ENCODE measurements at places on chromosomes 6 and 20.

DNA sequence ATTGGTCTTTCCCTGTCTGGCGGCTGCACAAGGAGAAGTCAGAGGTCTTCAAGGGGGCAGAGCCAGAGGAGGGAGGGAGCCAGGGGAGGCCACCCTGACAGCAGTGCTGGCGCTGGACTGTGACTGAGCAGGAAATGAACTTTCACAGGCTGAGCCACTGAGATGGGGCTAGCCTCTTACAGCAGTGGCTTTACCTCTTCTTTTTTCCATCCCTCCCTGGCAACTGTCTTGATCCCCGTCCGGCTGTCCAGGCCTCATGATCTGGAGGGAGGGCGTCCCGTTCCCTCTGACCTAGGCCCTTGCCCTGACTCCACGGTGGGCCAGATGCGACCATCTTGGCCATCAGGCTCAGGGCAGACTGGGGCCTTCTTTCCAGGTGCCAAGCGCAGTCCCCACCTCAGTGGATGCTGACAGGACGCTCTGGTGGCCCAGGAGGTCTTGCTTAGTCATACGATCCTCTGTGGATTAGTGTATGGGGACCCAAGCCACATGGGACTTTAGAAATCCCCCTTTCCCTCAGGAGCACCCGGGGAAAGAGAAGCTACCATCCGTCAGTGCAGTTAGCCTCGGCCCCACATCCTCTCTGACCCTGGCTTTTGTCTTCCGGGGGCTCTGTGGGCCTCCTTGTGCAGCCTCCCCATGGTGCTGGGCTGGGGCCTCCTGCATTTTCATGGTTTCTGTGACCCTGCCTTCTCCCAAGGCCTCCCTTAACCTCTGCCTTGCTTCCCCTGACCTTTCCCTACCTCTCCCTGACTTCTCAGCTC lies 57.4 kb upstream of the CCDC167 start:
- DNase-seq = no peak

DNA sequence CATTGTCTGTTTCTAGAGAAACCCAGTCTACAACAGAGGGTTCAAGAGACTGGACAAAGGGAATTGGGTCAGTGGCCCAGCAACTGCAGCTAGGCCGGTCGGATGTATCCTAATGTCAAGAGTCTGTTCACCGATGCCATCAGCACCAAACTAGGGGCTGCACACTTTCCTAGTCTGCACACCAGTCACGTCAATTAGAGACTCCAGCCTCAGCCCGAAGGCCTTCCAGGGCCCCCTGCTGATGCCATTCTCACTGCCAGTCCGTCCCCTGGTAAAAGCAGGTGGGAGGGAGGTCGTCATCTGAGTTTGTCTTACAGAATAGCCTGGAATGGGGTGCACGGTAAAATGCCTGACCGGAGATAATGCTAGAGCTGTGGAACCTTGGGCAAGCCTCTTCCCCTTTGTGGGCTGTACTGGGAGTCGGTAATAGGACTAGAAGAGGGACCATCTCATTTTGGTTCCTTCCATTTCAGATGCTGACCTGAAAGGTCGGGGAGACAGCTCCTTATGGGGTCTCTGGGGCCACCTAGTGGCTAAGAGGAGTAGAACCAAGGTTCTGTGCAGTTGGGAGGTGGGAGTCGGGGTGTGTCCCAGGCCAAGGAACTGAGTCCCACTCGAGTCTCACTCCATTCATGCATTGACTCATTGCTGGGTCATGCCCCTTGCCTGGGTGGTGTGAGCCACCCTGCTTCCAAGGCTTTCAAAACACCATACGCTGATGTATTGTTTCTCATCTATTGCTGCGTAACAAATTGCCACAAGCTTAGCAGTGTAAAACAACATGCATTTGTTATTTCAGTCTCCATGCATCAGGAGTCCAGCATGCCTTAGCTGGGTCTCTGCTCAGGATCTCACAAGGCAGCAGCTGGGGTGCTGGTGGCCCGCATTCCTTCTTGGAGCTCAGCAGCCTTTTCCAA lies 5.1 kb downstream of the SOX12 start:
- DNase-seq = peak; percentile 34

- DNase-seq = no peak
Observed at GRCh38 chr20:35394271-35394670, 17.5 kb downstream of the UQCC1 start.

DNA sequence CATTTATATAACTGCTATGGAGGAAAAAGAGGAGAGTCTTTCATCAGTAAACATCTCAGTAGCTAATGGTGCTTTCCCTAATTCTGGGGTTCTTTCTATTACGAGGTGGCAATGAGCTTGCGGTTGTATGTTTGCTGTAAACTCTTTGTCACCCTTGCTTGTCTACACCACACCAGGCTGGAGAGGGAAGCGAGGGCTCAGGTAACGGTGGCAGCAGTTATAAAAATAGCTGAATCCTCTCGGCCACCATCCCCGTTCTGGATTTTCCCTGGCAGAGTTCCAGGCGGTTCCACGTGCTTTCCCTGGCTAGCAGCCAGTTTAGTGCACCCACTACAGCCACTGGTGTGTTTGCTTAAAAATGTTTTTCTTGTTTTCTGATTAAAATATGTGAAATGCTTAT lies 39.0 kb downstream of the MAS1 start:
- no peak for DNase-seq

DNA sequence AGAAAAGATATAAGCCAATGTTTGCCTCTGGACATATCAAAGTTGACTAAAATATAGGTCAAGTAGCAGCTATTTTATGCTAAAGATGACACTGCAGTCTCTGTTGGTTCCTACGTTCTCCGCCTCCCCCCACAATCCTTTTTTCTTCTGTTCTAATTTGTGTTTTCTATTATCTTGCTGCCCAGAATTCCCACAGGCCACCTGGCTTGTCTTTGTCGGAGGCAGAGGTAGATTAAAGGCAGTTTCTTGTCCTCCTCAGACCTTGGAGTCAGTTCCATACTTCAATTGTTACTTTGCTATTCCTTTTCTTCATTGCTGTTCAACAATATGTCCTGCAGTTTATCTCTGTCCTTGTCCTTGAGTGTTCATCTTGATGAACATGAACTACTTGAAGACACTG lies 3.6 kb upstream of the ELOVL5 start:
- no peak for DNase-seq

GRCh38 chr6:155980768-155981079 lies 525.1 kb upstream of the NOX3 start:
- DNase-seq = no peak

- DNase-seq = no peak
Observed at GRCh38 chr6:15800841-15801617, 138.2 kb upstream of the DTNBP1 start.

DNA sequence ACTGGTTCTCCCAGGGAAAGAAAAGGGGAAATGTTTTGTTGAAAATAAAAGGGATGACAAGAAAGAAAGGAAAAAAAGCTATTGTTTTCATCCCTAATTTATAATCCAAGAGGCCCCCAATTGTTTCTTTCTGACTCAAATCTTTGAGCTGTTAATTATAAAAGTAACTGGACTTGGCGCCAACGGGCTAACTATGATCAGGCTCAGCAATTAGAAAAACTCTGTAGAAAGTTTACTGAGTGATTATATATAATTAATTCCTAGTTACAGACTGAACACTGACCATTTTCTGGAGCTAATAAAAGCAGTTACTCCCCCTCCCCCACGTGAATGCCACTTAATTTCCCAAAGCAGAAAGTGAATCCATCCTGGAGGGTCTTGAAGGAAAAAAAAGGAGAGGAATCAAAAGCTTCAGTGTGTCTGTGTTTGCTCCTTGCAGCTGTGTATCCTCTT lies 3.2 kb downstream of the ZMYND8 start:
- DNase-seq = no peak

- no peak for DNase-seq
Observed at GRCh38 chr20:35269055-35269781, 8.7 kb downstream of the MMP24OS start.

- DNase-seq = no peak
Observed at GRCh38 chr20:54131675-54132611, 41.8 kb downstream of the CYP24A1 start.

DNA sequence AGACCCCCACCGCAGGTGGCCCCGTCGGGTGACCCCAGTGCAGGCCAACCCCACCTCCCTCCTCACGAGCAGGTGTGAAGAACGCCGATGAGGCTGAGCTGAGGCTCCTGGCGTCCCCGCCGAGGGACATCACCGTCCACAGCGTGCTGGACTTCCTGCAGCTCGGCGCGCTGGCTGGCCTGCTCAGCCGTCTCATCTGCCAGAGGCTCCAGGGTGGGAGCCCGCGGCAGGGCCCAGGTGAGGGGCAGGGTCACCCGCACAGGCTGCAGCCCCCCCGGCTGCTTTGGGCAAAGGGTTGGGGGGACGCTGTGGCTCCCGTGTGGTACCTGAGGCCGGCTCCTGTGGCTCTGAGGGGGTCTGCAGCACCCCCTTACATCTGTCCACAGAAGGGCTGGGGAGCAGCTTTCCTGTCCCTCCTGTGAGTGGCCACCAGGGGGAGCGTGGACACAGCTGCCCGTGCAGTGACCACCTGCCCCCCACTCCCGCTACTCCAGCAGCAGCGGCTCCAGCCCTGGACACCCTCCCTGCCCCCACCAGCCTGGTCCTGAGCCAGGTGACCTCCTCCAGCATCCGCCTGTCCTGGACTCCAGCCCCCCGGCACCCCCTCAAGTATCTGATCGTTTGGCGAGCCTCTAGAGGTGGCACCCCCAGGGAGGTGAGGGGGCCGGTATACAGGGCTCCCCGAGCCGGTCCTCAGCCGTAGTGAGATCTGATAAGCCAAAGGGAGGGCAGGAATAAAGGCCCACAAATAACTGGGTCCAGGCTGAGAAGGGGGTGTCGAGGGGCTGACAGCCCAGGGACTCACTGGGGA lies 16.5 kb downstream of the COL20A1 start:
- DNase-seq = no peak

GRCh38 chr6:24997231-24997630 lies 61.5 kb upstream of the RIPOR2 start:
- DNase-seq = no peak

DNA sequence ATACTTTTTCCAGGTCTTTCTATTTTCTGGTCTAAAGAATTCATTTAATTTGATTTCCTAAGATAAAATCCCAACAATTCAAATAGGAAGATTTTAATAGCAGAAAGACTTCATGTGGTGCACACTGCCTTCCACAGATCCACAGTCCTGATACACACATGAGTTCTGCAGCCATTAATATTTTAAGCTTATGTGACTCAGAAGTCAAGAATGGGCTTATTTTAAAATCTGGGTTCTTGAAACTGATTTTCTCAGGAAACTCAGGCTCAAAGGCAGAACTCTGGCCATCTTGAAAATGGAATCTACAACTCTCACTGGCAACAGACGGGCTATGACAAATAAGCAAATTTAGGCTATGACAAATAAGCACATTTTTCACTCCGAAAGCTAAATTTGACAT lies 88.2 kb downstream of the COL12A1 start:
- no peak for DNase-seq

- no peak for DNase-seq
Observed at GRCh38 chr6:352896-353470, 38.6 kb upstream of the IRF4 start.

- no peak for DNase-seq
Observed at GRCh38 chr6:5677219-5678000, 329.3 kb downstream of the NRN1 start.

DNA sequence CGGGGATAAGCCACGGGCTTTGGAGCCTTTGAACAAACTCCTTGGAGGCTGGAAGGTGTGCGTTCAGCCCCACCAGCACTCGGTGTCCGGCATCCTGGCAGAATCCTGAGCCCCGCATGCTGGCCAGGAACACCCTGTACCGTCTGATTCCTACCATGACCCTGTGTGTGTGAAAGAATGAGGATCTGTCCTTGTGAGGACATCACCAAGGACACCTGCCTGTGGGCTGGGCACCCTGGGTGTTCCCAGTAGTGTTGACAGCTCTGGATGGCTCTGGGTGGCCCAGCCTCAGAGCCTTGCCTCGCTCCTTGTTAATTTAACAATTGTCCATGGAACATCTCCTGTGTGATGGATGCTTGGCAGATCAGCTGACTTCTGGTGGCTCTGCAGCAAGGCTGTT lies 234.3 kb downstream of the QKI start:
- DNase-seq = no peak

GRCh38 chr6:35706468-35706867 lies 17.8 kb upstream of the FKBP5 start:
- no peak for DNase-seq

- no peak for DNase-seq
Observed at GRCh38 chr20:43900496-43900895, 14.2 kb upstream of the TOX2 start.

- no peak for DNase-seq
Observed at GRCh38 chr6:22411376-22412105, 114.7 kb upstream of the PRL start.

DNA sequence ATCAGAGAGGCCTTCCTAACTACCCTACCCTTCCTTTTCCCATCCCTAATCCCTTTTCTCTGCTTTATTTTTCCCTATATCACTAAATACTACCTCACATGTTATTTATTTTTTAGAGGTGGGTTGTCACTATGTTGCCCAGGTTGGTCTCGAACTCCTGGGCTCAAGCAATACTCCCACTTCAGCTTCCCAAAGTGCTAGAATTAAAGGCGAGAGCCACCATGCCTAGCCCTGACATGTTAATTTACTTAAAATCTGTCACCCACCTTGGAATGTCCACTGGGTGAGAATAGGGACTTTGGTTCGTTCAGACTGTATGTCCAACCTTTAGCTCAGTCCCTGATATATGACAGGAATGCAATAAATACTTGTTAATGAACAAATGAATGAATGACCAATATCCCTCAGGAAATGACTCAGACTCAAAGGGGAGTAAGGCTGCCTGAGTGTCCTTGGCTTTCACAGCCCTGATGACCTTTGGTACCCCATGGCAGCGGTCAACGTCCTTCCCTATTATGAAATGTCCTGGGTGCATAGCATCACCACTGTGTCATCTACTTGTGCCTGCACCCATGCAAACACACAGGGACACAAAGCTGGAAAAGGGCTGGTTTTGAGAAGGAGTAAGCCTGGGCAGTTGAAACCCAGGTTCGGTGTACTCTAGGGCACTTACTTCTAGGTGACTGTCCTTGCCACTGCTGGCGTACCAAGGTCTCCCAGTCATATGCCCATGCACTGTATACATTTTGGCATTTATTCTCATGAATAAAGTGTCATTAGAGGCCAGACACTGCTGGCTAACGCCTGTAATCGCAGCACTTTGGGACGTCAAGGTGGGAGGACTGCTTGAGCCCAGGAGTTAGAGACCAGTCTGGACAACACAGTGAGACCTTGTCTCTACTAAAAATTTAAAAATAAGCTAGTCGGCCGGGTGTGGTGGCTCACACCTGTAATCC lies 26.5 kb downstream of the BCL2L1 start:
- DNase-seq = no peak

DNA sequence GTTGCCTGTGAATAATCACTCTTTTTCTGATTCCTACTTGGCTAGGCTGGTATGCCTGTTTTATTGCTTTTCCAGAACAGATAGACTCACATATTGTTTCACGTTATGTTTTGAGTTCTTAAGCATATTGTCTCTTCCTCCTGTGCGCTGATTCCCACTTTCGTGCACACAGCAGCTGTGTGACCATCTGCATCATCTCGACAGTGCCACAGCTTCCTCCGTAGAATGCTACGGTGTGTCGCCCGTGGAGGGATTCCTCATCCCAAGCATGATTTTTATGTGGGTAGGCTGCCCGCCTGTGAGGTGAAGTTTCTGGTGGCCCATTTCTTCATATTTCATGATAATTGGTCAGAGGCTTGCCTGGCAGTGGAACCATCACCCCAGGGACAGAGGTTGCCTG lies 31.8 kb downstream of the PLCB4 start:
- DNase-seq = no peak

- no peak for DNase-seq
Observed at GRCh38 chr6:137286916-137287315, 67.7 kb upstream of the IFNGR1 start.

- no peak for DNase-seq
Observed at GRCh38 chr6:154806804-154807203, 73.6 kb downstream of the SCAF8 start.

- no peak for DNase-seq
Observed at GRCh38 chr6:329888-330691, 37.8 kb downstream of the DUSP22 start.

- DNase-seq = no peak
Observed at GRCh38 chr6:347232-347631, 44.3 kb upstream of the IRF4 start.

Data from stimulated activated CD8-positive, alpha-beta memory T cell treated with anti-CD3 and anti-CD28 coated beads, Interleukin-12 subunit alpha, Interleukin-12 subunit beta, amount 100 ng/mL, for 4 hours (primary cell).